ENCODE measurements at places on chromosomes 3 and 15.

DNA sequence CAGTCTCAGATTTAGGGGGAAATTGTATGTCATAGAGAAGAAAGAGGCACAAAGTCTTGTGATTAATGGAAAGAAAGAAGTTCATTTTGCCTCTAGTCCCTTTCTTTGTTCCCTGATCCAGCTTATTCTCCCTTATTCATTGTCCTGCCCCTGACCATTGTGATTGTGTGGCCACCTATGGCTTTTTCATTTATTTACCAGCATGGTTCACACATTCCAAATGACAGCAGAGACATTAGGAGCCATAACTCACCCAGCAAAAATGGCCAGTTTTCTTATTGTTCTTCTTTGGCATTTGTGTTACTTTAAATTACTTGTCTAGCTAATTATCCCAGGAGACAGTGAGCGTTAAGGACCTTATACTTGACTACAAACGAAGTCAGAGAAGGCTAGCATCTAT is 36.3 kb upstream of the SGO1 start:
- no peak for DNase-seq

GRCh38 chr3:126895178-126896066 is 87.5 kb upstream of the PLXNA1 start:
- no peak for DNase-seq

- no peak for DNase-seq
Measured at GRCh38 chr3:63580151-63580550, 72.3 kb upstream of the SNTN start.

DNA sequence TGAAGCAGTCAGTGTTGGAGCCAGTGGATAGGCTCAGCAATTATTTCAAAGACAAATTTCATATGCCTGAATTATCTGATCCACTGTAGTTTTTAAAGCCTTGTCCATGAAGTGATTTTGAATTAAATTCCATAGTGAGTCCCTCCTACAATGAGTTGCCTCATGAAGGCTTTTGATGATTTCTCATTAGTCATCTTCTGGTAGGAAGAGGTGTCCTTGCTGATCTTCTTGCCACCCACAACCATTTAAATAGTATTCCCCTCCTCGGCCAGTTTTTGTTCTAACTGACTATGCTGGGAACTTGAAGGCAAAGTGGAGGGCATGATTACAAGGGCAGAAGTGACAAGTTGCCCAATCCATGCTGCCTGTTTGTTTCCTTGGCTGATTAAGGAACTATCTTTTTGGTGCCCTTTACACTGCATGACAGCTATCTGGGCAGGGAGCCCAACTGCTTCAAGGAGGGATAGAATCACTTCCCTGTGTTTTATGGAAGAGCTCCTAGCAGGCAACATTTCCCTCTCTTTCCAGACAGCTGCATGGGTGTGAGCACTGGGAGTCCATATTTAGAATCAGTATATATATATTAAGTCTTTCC is 617.5 kb downstream of the ZPLD1 start:
- DNase-seq: no peak

GRCh38 chr15:31843426-31844055 is 186.8 kb upstream of the CHRNA7 start:
- DNase-seq: no peak

- DNase-seq: no peak
Measured at GRCh38 chr3:141895731-141896130, 19.3 kb downstream of the ATP1B3 start.
